ENCODE measurements at places on chromosomes 4 and X.

DNA sequence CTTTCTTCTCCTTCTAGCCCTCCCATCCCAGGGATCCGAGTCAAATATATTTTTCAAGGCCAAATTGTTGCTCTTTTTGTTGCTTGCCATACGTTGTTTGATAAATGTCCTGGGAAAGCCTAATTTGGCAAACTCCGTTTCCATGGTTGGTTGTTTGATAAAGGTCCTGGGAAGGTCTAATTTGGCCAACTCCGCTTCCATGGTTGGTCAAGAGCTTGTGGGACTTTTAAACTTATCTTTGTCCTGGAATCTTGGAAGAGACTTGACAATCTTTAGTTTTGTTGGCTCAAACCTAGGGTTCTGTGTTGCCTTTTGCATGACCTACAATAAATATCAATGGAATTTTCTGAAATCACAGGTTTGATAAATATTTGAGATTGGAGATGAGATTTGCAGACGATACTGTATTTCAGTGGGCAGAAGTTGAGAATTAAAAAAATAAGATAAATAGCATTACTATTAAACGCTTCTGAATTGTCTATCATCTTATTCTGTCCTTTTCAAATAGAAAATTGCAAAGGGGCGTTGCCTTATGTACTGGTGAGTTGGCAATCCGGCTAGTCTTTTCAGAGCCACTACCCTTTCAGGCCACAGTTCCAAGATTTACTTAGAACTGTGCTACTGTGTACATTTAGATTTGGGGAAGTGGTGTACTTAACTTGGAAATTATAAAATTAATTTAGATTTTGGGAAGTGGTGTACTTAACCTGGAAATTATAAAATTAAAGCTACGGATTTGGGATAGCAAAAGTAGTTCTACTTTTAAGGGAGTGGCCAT, 804 bp downstream of the OSTC start:
- DNase-seq = no peak

GRCh38 chrX:31213941-31214340, 142.1 kb upstream of the FTHL17 start:
- no peak for DNase-seq

DNA sequence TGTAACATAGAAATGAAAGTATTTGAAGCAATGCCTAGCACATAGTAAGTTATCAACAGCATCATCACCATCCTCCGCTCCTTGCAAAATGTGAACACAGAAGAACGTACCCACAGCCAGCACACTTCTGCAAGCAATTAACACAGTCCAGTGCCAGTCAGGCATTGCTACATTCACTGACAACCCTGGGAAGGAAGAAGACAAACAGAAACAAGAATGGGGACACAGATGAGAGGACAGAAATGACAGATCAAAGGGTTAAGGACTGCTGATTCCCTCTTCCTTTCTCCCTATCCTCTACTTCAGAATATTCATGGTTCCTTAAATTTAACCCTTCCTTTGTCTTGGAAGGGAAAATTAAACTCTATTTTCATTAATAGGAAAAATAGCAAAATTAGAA, 53.1 kb downstream of the CHM start:
- DNase-seq = no peak

- DNase-seq = no peak
Observed at GRCh38 chr4:118282692-118283091, 70.1 kb downstream of the PRSS12 start.

DNA sequence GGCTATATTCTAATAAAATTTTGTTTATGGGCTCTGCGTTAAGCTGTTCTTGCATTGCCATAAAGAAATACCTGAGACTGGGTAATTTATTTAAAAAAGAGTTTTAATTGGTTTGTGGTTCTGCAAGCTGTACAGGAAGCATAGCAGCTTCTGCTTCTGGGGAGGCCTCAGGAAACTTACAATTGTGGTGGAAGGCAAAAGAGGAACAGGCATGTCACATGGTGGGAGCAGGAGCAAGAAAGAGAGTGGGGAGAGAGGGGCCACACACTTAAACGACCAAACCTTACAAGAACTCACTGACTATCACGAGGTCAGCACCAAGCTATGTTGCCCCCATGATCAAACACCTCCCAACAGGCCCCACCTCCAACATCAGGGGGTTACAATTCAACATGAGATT, 74.0 kb downstream of the FHDC1 start:
- no peak for DNase-seq

DNA sequence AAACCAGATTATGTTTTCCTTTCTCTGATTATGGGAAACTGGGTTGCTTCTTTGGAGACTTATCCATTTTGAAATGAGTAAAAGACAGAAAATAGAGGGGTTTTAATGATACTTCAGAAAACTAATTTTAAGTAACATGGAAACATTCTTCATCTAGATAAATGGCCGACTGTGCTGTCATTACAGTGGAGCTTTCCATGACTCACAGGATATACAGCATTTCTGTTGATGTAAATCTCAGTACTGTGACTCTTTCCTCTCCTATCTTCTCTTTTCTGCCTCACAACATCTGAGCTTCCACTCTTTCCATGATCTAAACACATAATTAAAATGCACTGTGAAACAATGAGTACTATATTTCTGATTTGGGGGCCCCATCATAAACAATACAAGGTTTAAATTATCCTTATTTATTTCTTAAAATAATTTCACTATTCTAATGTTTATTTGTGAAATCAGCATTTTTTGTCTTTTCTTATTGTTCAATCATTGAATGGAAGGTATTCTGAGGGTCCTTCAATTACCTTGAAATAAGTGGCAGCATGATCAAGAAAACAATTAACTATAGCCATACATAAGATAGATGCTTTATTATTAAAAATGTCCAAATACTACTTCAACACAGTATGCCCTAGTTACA, 19.3 kb downstream of the SEC24D start:
- DNase-seq = no peak

GRCh38 chr4:53490965-53491622, 100.2 kb downstream of the LNX1 start:
- DNase-seq = no peak

DNA sequence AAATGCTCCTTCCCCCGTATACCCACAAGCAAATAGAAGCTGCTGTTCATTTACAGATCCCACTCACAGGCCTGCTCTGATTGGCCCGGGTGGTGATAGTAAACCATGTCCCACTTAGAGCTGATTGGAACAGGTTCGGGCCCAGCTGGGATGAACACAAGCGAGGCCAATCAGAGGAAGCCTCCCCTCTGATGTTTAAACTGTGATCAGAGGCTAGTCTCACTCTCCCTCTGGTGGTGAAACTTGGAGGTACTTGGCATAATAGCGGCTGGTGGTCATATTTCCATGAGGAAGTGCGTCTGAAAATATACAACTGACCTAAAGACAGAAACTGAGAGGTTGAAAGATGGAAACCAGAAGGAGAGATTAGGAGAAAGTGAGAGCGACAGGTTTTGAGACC, 51.5 kb upstream of the TRPC3 start:
- DNase-seq = peak; percentile 12

DNA sequence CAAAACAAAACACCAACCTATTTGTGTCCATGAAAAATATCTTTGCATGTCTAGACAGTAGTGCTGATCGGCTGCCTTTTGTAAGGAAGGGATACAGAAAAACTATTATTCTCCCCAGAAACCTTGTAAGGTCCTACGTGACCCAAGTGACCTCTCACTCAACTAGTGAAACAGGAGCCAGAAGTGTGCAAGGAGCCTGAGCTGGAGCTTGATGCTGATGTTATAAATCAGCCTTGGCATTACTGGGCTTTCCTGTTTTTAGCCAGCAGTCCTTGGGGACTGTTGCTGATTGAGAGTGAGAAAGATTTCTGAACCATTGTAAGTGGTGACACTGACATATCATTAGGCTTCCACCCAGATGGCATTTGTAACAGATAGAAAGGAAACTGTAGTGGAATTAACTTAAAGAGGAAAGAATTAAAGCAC, 100.8 kb upstream of the LIMCH1 start:
- DNase-seq = no peak

DNA sequence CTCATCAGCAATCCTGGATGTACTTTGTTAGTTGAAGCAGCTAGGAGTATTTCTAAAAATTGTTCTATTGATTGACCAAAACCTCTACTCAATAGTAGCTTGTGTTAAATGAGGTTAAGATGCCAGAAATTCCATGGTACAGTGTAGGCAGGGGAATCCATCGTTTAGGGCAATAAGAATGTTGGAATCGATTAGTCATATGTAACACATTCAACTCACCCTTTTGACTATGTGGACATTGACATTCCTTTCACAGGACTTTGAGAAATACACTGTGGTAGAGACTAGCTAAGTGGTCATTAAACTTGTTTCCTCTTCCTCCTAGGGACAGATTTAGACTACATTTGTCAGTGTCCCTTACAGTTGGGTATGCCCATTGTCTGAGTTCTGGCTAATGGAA, 40.2 kb downstream of the KDM5C start:
- no peak for DNase-seq

GRCh38 chr4:188246488-188246887, 107.2 kb downstream of the TRIML1 start:
- no peak for DNase-seq

- no peak for DNase-seq
Observed at GRCh38 chr4:15996773-15997172, 33.8 kb upstream of the FGFBP2 start.

- peak; percentile 65 for DNase-seq
Observed at GRCh38 chr4:182555997-182556418, 312.8 kb downstream of the TENM3 start.

DNA sequence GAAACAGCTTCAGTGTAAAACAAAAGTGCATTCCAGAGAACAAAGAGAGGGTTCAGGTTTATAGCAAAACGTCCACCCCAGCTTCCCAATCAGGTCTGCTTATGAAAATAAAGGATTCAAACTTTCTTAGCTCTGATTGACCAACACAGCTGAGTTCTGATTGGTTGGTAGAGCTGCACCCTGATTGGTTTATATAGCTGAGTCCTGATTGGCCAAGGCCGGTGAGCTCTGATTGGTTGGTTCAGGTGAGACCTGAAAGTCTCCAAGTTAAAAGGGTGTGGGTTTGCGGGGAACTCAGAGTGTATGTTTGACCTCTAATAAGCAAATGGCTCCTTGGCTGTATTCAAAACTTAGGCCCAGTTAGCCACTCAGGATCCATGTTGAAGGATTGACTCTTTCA, 20.9 kb downstream of the CLRN2 start:
- DNase-seq = no peak

- DNase-seq = no peak
Observed at GRCh38 chrX:154597221-154597620, 12.3 kb downstream of the CTAG1A start.

- no peak for DNase-seq
Observed at GRCh38 chr4:148445071-148445859, 3.1 kb upstream of the NR3C2 start.

DNA sequence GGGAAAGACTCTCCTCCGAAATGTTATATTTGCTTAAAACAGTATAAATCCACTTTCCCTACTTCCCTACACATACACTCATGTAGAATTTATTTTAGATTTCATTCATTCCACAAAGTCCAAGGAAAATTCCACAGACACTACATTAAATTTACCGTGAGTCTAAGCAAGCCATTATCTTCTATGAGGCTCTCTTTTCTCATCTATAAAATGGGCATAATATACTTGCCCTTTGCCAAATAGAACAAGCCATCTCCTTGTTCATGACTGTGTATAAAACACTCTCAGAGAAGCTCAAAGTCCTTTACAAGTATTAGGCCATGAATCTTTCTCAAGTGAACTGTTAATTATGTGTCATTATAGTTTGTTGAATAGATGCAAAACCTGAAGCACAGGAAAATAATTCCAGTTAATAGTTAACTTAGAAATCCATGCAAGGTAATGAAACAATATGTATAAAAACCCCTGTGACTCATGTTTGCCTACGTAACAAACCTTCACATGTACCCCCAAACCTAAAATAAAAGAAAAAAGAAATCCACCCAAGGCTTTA, 10.7 kb downstream of the TEC start:
- no peak for DNase-seq

GRCh38 chrX:145190801-145191389, 56.4 kb upstream of the SPANXN1 start:
- peak; percentile 13 for DNase-seq

GRCh38 chr4:119729835-119730670, 101.4 kb upstream of the PDE5A start:
- DNase-seq = no peak

GRCh38 chr4:7742807-7743280, 196.8 kb downstream of the AFAP1 start:
- DNase-seq = no peak

- no peak for DNase-seq
Observed at GRCh38 chrX:31222946-31223345, 151.1 kb upstream of the FTHL17 start.

DNA sequence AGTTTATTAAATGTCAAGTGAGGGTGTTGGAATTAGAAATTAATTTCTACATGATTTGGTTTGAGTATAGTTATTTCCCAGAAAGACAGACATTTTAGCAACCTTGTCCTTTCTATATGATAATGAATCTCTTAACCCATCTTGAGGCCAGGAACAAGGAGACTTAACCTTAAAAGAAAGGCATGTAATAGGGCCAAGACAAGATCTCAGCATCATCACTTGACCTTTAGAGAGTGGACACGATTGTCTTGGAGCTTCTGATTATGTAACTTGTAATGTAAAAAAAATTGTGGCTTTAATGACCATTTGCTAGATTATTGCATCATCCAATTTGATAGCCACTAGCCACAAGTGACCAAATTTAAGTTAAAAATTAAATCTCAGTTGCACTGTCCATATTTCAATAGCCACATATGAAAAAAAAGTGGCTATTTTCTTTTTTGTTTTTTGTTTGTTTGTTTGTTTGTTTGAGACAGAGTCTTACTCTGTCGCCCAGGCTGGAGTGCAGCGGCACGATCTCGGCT, 13.5 kb upstream of the FOXO4 start:
- no peak for DNase-seq

DNA sequence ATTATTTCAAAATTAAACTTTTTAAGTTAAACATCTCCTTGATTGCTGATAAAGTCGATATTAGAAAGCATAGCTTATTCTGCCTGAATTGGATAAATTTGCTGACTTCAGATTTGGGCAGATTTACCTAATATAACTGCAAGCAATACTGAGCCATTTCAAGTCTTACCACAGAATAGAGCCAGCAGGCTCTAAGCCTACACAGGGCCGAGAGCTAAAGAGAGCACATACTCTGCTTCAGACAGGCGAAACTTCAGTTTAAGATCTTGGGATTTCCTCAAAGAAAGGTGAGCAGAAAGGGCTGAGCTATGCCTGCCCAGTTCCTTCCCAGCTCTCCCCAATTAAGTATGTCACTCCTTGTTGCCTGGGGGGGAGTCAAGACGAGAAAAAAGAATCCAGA, 240.6 kb upstream of the NOCT start:
- DNase-seq = no peak

GRCh38 chrX:8084006-8084405, 87.1 kb downstream of the VCX2 start:
- no peak for DNase-seq

- no peak for DNase-seq
Observed at GRCh38 chr4:78656968-78657445, 105.4 kb downstream of the ANXA3 start.

- DNase-seq = no peak
Observed at GRCh38 chr4:98536631-98537030, 121.8 kb downstream of the TSPAN5 start.

- DNase-seq = no peak
Observed at GRCh38 chr4:8200302-8200975, 1.3 kb downstream of the SH3TC1 start.
